ENCODE measurements at places on chromosomes 3 and 15. TPM values are rescaled to one million over a fixed set of nuclear protein-coding genes. Genes with fewer than 3 reads are reported as not detected.

The NISCH gene
- 108 TPM for total RNA-seq

- DNase-seq = no peak
These were observed 88.0 kb downstream of the TTBK2 start for GRCh38 chr15:42832576-42832975.

The SLC12A1 gene
- total RNA-seq = under 0.01 TPM

The CHRM5 gene
- total RNA-seq = not detected

DNA sequence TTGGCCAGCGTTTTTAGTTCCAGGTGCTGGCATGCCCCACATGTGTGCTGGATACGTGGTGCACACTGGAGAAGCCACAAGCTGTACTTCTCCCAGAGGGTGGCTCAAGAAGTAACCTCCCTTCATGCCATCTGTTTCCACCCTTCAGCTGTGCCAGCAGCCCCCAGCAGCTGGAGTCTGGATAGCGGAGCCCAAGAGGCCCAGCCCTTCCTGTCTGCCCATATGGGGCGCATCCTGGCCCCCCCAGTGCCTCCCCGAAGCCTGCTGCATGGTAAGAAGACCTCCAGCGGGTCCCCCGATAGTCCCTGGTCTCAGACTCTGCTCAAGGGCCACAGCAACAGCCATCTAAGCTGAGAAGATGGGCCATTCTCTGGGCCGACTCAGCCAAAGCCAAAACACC, 5.8 kb upstream of the MANF start:
- no peak for DNase-seq

DNA sequence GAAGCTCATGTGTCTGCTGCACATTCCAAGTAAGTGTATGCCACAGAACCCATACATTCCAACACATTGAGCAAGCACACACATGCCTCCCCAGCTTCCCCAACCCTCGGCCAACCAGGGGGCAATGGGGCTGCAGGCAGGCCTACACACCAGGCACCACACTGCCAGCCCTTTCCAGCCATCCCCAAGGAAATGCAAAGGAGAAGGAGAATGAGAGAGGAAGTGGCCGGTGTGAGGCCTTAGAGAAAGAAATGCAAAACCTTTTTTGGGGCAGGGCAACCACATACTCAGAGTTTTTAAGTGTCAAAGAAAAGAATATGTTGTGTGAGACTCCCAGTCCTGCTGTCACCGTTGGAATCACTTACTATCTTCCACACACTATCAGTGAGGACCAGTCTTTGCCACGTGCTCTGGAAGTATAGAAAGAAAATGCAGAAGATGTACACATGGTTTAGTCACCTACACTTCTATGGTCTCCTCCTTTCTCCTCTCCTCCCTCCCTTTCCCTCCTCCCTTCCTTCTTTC, 11.1 kb downstream of the IGF2BP2 start:
- DNase-seq = no peak

DNA sequence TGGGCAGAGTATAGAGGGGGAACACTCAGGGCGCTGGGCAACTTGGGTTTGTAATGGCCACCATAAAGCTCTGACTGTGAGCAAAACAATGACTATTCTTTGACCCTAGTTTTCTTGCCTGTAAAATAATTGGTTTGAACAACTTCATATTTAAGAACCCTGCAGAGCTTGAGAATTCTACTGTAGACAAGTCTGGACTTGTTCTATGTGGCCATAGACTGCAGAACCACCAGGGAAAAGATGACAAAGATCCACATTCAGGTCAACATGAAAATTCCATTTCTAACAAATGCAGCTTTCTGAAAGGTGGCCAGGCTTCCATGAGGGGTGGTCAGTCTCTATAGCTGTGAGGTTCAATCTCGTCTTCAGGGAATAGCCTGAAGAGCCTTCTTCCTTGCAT, 239.4 kb upstream of the LRRN1 start:
- no peak for DNase-seq

The CAMKV gene
- total RNA-seq = not detected

The TMOD2 gene
- 8.6 TPM for total RNA-seq

DNA sequence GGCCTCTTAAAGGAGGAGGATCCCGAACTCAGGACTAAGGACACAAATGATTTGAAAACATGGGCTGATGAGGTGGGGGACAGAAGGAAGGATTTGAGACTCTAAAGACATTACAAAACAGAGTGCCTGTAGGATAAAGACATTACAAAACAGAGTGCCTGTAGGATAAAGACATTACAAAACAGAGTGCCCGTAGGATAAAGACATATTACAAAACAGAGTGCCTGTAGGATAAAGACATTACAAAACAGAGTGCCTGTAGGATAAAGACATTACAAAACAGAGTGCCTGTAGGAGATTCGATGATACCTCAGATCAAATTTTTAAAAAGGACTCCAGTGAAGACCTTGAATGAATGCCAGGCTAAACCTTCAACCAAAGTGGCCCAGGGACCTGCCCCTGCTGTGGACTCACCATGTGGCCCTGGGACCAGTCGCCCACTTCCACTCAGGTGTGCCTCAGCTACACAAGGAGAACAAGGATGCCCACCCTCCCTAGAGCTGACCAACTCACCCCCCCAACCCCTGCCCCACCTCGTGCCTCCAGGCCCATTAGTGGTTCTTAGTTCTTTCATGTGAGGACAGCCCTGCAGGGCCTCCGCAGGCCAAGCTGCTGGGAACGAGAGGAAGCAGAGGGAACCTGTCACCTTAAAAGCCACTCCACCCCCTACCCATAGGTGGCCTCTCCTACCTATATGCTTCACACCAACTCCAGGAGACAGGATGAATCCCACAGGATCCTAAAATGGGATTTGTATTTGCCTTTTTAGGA, 59.8 kb downstream of the SH3BP5 start:
- DNase-seq = no peak

DNA sequence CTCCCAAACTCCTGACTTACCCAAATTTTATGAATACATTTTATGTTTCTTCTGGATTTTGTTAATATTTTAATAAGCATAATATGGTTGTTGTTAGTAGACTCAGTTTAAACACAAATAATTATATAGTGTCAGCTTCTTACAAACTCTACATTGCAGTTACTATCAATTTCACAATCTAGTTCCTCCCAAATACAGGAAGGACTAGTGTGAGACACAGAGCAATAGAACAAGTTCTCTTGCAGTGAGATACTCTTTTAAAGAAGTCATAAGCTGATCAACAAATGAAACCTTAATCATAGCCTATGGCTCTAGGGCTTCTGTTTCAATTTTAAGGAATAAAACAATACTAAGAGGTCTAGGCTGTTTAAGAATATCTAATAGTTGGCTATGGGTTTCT, 86.1 kb downstream of the SAMMSON start:
- no peak for DNase-seq

GRCh38 chr15:31327669-31328427, 1.2 kb downstream of the KLF13 start:
- no peak for DNase-seq

- no peak for DNase-seq
These were observed 62.7 kb downstream of the TASOR start for GRCh38 chr3:56620371-56620770.

- DNase-seq = no peak
These were observed 104.9 kb downstream of the NSUN3 start for GRCh38 chr3:94167796-94168195.

The SLC28A2 gene
- not detected for total RNA-seq
